ENCODE measurements at places on chromosomes 12 and 14.

- DNase-seq = no peak
These were observed 80.7 kb downstream of the PRMT8 start for GRCh38 chr12:3571724-3572123.

GRCh38 chr12:131166717-131167116, 213.0 kb downstream of the ADGRD1 start:
- no peak for DNase-seq

DNA sequence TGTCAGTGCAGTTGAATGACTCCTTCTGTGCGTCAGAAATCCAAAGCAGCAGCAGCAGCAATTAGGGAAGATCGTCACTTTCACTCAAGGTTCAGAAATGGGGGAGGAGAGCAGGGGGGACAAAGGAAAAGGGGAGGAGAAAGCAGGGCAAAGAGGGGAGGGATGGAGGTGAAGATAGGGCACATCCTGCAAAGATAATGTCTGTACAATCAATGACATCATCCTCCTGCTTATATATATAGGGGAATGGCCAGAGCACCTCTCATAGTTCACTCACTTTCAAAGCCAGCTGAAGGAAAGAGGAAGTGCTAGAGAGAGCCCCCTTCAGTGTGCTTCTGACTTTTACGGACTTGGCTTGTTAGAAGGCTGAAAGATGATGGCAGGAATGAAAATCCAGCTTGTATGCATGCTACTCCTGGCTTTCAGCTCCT, at the start of gene NTS:
TSS of gene NTS (plus strand) at position 265 of the 431 bp plus-strand sequence. CDS start at position 374, 109 bp downstream.
- DNase-seq = no peak

GRCh38 chr12:79058342-79058741, 193.8 kb downstream of the SYT1 start:
- no peak for DNase-seq

DNA sequence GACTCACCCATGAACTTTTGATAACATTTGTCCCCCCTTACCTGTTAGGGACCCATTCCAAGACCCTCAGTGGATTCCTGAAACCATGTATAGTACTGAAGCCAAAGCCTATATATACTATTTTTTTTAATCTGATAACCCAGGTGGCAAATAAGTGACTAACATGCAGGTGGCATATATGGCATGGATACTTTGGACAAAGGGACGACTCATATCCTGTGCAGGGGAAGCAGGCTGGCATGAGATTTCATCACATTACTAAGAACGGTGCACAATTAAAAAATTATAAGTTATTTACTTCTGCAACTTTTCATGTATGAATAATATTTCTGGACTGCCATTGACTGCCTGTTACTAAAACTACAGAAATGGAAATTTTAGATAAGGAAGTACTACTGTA, 880.1 kb upstream of the FBXO33 start:
- no peak for DNase-seq

GRCh38 chr12:104334581-104334980, 31.0 kb downstream of the EID3 start:
- DNase-seq = no peak

DNA sequence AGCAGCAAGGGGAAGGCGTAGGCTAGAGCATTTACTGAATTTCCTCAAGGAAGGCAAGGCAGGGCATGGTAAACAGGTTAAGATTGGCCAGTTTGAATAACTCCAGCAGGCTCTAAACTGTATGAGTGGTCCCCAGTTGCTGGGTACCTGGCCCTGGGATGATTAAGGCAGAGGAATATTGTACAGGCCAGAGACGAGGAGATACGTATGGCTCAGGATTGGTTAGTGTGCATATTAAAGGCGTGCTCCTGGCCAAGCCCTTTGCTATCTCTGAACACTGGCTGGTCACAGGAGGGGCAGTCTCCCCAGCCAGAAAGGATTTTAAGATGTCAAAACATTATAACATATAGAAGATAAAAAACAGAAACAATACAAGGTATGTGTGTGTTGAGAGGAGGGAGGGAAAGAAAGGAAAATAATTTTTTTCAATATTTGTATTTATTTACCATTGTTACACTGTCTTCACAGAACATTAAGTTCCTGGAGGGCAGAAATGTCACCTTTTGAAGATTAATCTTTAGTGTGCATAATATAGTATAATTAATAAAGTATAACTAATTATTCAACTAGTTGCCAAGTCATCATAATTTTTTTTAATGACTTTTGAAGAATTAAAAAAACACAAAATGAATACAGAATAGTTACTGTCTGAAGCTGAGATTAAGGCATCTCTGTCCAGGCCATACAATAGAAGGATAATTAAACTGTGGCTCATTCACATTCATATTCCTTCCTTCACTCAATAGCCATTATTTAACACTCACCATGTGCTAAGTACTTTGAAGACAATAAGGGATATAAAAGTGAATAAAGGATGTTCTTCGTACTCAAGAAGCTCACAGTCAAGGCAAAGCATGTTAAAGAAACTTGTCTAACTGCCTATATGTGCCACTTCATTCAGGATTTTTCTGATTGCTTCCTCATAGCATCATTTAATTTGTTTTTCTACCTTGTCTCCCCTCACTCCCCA, 41.9 kb downstream of the DCP1B start:
- no peak for DNase-seq

DNA sequence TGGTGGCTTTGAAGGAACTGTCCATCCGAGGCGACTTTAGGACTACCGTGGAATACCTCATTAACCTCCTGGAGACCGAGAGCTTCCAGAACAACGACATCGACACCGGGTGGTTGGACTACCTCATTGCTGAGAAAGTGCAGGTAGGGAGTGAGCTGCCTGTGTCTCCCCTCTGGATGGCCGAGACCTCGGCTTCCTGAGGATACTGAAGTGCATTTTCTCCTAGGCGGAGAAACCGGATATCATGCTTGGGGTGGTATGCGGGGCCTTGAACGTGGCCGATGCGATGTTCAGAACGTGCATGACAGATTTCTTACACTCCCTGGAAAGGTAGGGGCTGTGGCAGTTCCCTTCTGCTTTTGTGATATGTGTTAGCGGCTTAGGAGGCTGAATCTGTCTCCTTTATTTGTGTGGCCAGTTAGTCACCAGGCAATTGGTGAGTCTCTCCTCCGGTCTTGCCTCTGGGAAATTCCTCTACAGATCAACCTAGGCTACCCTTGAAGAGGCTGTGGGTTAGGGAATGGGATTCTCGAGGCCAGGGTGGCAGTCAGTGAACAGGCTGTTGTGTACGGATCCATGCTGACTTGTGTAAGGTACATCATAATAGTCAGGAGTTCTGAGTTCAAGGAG, 75.3 kb downstream of the ACACB start:
- no peak for DNase-seq

DNA sequence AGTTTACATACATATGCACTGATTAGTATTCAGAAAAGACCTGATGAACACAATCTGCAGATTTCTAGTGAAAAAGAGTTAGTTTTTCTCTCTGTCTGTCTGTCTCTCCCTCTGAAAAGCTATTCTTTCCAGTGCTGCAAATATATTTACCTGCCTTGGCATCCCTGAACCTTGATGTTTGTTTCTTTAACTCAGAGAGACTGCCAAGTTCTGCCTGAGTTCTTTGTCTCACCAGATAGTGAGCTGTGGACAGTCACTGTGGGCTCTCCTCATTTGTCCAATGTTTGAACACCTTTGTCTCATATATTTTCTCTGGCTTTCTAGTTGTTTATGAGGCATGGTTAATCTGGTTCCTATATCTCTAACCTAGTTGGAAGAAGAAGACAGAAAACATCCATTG, 250.4 kb downstream of the SOX5 start:
- DNase-seq = no peak

DNA sequence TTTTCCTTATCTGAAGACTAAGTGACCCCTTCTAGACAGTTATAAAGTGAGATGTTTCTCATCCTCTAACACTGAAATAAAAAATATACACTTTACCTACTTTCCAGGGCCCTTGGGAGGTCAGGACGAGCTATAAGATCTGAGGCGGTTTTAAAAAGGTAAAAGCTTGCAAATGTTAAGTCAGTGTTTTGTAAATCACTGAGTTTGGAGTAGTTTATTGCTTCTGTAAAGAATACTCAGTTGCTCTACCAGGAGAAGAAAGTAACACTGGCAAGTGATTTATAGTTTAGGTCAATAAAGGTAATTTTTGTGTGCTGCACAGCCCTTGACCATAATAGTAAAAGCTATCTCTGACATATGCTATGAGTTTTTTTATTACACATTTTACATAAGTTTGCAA, 584.5 kb downstream of the TMTC2 start:
- no peak for DNase-seq

GRCh38 chr12:130775953-130776856, 60.1 kb upstream of the RIMBP2 start:
- peak; percentile 28 for DNase-seq

- no peak for DNase-seq
These were observed 73.8 kb downstream of the PRKCH start for GRCh38 chr14:61395115-61395725.

DNA sequence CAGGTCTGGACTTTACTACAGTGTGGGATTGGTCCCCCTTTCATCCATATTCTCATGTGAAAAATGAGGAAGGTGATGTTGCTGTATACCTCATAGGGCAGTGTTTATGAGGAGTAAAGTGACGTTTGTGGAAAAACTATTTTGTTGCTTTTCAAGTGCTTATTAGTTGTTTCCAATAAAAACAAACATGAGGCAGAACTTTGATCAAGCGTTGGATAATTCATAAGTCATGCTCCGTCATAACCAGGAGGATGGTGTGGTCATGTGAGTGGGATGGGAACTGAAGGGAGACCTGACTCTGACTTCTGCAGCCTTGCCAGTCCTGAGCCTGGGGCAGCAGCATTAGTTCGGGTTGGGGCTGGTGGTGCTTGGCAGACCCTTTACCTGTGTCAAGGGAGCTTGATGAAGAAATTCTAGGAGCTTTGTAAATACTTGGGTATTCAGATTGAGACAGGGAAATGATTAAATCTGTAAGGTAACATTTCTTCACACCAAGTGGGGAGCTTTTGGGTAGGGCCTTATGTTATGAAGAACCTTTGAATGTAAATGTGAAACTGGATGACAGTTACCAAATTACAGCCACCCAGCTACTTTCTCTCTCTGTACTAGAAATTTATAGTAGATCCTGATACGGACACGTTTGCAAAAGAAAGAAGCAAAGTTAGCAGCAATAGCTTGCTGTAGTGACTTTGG, 462.4 kb upstream of the RGS6 start:
- DNase-seq = no peak

GRCh38 chr14:50974118-50974517, 29.8 kb upstream of the PYGL start:
- DNase-seq = no peak

GRCh38 chr12:120119271-120119973, 2.9 kb upstream of the RAB35 start:
- DNase-seq = no peak

- DNase-seq = no peak
These were observed 149.1 kb downstream of the NTF3 start for GRCh38 chr12:5581019-5581418.

DNA sequence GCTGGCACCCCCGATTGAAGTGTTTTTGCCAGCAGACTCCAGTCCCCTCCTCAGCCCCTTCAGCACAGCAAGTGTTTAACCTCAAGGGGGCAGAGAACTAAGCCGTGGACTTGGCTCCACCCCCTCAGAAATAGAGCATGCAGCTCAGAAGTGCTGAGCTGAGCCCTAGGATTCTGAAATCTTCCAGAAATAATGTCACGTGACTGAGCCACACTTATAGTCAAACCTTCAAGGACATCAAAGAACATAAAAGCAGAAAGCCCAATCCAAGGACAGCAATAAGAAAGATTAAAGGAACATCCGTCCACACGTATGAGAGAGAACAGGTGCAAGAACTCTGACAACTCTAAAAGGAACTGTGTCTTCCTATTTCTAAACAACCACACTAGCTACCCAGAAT, 317.7 kb upstream of the LRFN5 start:
- no peak for DNase-seq

- no peak for DNase-seq
These were observed 32.3 kb upstream of the FICD start for GRCh38 chr12:108482717-108483212.

DNA sequence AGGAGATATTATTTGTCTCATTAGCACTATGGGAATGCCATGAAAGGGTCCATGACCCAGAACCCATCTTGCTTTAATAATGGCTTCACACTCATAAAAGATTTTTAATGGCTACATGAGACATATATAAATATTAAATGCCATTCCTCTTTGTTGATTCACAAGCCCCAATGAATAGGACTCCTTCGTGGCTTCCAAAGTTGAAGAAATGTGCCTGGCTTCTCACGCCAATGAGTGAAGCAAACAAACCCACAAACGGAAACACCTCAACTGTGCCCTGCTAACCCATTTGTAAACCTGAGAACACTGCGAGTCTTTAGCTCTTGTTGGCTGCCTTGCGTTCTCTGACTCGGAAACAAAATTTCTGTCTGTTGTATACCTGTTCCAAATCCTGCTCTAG, 381.7 kb upstream of the DDHD1 start:
- no peak for DNase-seq

DNA sequence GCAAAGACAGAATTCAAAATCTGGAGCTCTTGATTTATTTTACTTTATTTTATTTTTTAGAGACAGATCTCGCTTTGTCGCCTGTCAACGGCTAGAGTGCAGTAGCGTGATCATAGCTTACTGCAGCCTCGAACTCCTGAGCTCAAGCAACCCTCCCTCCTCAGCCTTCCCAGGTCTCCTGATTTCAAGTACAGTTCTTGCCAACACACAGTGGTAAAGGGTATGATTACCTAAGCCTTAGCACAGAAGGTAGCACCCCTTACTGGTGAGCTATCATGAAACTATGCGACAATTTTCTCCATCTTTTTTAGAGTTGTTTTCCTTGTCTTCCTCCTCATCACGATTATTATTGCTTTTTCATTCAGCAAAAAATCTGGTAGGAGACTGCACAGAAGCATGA, 94.3 kb upstream of the ETV6 start:
- no peak for DNase-seq

GRCh38 chr12:3381059-3382047, 109.7 kb upstream of the PRMT8 start:
- DNase-seq = no peak

GRCh38 chr12:57069523-57069922, 9.1 kb downstream of the NEMP1 start:
- DNase-seq = no peak

DNA sequence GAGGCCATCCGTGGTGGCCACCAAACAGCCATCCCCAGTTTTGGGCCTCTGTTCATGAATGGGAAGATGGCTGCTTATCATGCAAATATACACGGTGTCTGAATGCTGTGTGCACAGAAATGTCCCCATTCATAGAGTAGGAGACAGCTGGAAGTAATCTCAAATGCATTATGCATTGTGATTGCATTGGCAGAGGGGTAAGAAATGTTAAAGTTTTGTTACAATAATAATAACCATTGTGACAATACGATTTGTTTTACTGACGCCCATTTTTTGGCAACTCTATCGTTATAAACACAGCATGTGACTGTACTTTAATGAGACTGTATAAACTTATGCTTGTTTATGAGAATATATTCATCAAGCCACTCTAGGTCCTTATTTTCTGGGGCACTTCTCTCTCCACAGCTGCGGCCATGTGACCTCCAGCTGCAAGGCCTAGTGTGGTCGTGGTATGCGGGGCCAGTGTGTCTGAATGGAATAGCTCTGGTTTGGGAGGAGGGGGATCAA, 474.3 kb downstream of the VRK1 start:
- no peak for DNase-seq

DNA sequence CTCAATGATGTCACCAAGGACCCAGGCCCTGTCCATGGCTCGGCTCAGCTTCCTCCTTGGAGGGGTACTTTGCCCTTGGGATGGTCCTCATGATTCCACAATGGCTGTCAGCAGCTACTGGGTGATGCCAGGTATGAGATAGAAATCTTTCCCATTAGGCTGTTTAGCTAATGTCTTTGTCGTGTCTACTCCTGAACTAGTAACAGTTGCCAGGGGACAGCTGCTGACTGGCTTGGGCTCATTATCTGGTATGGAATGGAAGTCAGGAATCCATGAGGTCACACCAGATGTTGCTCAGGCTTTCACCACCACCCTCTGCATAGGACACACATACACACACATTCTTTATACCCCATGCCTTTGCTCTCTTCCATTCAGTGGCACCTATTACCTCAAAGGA, 9.2 kb downstream of the PRPH start:
- DNase-seq = no peak

All from activated effector memory CD4-positive, alpha-beta T cell treated with Interleukin-2 at 50 U/mL for 16 hours (primary cell).